Amniotic epithelial cell (primary cell): ENCODE measurements at places on chromosomes 11 and 22.

GRCh38 chr11:82557274-82557673 is 176.4 kb downstream of the FAM181B start:
- DNase-seq, result no peak

DNA sequence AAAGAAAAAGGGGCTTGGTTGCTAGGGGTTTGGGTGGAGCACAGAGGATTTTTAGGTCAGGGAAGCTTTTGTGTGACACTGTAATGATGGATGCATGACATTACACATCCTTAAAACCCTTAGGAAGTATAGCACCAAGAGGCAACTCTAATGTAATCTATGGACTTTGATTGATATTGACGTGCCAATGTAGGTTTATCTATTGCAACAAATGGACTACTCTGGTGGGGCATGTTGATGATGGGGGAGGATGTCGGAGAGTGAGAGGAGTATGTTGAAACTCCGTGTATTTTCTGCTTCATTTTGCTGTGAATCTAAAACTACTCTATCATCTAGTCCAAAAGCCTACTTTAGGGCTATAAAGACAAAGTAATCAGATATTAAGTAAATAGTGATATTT is 72.3 kb upstream of the PAX6 start:
- no peak for DNase-seq

DNA sequence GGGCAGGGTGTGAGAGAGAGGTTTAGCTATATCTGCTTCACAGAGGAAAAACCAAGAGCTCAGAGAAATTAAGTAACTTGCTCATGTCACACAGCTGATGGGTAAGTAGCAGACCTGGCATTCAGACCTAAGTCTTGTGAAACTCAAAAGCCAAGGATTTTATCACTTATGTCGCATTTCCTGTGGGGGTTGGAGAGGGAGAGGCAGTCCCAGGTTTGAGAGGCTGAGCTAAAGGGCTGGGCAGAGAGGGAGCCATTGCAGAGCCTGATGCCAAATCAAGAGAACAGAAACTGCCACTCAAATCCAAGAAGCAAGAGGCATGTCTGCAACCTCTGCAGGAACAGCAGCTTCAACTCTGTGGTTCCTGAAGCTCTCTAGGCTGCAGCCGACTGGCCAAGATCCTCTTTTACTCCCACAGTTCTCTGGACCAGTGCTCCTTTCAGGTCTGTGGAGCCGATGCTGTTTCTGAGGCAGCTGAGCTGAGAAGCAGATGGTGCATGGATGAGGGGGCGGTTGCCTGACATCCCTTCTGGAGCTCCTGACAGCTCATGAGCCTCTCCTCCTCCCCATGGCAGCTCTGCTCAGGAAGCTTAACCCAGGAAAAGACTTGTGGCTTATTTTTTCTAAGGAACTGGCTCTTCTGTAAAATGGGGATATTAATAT is 47.6 kb upstream of the NAV2 start:
- peak; percentile 67 for DNase-seq

- no peak for DNase-seq
Measured at GRCh38 chr11:70104961-70105360, 26.8 kb downstream of the ANO1 start.

DNA sequence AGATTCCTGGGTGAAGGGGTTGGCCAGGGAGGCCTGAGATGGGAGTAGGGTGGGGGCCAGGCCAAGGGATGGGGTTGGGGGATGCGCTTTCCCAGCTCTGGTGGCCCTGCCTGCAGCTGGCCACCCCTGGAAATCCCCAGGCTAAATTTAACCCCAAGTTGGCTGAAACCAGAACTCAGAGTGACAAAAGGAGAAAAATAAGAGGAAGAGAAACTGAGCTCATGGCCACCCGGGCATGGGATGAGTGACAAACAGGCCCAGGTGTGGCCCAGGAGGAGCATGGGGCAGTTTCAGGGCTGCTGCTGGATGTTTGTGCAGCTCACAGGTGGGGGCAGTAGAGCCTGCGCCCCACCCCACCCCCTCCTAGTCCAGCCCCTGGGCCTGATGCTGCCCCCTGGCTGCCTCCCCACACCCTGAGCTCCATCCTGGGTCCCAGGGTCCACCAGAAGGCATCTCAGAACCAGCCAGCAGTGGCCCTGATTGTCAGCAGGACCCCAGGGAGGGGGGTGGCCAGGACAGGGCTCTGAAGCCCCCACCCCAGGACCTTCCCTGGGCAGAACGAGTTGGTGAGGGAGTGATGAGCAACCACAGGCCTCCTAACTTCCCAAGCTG is 48.0 kb downstream of the IGLL5 start:
- no peak for DNase-seq

DNA sequence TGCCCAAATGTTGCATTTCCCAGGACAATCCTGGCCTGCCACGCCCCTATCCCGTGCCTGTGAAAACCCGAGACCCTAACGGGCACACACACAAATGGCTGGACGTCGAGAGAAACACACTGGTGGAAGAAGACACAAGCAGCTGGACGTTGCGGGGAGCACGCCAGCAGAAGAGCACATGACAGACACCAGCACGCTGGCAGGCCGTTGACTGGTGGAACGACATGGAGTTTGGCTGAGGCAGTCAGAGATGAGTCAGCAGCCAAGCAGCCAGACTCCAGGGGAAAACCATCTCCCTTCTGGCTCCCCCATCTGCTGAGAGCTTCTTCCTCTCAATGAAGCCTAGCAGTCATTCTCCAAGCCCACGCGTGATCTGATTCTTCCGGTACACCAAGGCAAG is 606.7 kb upstream of the LRRC4C start:
- no peak for DNase-seq

- peak; percentile 38 for DNase-seq
Measured at GRCh38 chr11:3984896-3985295, 109.7 kb upstream of the RRM1 start.

DNA sequence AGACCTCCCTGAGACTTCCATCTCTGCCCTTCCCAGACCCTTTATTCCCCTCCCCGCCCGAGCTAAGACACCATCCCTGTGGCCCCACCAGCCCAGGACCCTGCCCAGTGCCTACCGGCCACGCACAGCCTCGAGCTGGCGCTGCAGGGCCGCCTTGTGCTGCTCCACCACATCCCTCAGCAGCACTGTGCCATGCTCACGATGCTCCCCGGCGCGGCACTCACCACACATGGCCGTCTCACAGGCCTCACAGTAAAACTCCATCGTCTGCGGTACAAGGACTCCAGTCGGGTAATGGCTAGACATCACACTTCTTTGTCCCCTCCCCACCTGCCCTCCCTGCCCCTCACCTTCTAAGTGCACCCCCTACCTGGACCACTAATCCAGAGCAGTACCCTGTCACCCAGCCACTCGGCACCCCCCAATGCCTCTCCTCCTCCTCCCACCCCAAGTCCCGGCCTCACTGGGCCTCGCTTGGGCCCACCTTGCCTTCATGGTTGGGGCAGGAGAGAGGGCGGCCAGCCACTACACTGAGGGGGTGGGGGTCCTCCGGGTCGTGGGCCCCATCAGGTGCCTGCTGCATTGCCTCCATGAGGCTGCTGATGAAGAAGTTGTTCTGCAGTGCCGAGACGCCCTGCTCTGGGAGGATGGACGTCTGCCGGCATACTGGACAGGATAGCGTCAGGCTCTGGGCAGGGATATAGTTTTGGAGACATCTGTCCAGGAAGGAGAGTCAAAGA is 16.0 kb downstream of the TRIM3 start:
- no peak for DNase-seq

DNA sequence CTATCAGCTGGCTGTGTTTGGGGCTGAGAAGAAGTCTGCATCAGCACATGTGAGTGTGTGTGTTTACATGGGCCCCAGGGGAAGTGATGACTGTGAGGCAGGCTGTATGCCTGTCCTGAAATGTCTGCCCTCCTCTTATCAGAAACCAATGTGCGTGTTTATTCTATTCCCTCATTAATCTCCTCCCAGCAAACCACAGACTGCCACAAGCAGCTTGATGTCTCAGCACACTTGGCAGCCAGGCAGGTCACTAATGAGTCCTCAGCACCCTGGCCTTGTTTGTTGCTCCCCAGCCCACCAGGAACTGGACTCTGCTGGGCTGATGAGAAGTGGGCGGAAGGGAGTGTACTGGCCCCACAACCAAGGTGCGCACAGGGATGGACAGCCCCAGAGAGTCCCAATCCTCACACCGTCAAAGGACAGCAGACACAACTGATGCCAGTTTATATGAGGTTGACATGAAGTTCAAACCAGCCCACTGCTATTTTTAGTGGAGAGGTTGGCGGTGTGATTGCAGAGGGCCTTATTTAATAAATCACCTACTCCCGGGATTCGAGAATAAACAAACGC is 225.8 kb downstream of the ETS1 start:
- DNase-seq, result peak; percentile 88

- DNase-seq, result peak; percentile 47
Measured at GRCh38 chr11:44927174-44927661, 23.5 kb downstream of the TP53I11 start.

DNA sequence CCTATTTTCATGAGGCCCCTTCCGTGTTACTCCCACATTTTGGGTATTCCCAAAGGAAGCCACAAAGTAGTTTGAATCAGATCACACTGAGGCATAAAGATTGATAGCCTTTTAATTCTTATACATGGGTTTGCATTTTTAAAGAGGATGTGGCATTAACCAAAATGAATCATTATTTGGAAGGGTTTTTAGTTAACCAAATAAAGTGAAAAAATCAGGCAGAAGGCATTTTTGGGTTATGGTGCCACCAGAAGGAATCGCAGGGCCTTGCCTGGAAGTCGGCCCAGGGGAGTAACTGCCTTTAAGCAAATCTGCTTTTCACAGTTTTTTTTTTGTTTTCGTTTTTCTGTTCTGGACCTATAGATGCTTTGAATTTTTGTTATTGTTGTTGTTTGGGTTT is 55.4 kb downstream of the HSD17B12 start:
- DNase-seq, result peak; percentile 25

DNA sequence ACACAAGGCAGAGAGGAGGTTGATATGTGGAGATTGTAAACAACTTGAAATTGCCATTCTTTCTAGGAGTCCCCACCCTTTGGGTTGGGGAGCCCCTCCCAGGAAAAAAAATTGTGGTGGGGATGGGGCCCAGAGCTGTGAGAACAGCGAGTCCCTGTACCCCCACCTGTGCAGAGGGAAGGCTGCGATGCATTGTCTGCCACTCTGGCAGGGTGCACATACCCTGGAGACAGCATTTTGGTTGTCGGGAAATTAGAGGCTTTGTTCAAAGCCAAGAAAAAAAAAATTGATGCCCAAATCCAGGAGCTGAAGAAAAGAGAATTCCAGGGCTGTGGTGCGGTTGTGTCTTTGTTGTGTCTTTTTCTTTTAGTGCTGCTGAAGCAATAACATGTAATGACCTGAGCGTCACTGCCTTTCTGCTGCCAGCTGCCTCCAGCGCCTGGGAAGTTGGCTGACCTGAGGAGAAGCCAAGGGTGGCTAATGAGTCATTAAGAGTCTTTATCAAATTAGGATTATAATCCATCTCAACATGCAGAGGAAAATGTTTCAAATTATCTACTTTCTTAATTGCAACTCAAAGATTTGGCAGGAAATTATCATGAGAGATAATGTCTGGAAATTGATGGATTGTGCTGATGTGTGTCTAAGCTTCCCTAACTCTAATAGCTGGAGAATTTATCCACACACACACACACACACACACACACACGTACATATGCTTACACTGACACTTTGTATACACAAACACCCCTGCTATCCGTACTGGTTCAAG is 8.0 kb upstream of the PKNOX2 start:
- no peak for DNase-seq

DNA sequence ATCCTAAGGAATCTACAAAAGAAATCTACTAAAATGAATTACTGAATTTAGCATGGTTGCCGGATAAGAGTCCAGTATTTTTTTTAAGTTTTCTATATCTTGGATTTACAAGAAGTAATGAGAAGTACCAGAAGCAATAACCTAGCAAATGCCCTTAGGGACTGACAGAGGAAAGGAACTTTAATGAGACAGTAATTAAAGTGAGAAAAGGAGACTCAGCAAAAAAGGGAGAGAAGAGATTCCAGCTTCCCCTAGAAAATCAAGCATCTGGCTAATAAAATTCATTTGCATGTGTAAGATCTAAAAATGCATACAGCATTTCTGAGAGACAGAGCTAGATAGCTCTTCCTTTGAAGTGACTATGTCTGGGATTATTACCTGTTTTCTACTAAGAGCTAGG is 39.1 kb downstream of the IZUMO1R start:
- DNase-seq, result no peak

- no peak for DNase-seq
Measured at GRCh38 chr11:13375798-13376197, 87.2 kb downstream of the BTBD10 start.

DNA sequence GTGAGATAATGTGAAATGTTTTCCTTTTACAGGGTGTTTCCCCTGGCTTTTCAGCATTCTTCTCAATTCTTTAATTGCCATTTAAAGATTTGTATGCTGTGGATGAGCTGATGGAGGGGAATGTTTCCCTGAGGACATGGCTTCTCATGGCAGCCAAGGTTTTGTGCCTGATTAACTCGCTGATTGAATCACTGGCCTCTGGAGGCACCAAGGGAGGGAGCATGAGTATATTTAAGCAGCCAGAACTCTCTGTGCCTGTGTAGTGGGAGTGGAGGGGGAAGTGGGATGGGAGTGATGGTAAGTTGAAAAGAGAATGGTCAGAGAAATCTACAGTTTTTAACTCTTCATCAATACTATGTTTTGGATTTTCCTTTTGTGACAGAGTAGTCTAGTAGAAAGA is 88.7 kb downstream of the STIM1 start:
- no peak for DNase-seq

DNA sequence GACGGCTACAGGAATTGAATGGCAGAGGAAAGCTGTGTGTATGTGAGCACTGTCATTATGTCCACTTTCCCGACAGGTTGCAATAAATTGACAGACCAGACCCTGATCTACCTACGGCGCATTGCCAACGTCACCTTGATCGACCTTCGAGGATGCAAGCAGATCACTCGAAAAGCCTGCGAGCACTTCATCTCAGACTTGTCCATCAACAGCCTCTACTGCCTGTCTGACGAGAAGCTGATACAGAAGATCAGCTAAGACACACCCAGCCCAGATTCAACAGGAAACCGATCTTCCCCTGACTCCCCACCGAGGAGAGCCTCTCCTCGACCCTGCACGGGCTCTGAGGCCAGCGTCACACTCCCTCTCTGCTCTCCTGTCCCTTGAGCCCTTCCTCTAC is 11.5 kb upstream of the GRK2 start:
- no peak for DNase-seq

DNA sequence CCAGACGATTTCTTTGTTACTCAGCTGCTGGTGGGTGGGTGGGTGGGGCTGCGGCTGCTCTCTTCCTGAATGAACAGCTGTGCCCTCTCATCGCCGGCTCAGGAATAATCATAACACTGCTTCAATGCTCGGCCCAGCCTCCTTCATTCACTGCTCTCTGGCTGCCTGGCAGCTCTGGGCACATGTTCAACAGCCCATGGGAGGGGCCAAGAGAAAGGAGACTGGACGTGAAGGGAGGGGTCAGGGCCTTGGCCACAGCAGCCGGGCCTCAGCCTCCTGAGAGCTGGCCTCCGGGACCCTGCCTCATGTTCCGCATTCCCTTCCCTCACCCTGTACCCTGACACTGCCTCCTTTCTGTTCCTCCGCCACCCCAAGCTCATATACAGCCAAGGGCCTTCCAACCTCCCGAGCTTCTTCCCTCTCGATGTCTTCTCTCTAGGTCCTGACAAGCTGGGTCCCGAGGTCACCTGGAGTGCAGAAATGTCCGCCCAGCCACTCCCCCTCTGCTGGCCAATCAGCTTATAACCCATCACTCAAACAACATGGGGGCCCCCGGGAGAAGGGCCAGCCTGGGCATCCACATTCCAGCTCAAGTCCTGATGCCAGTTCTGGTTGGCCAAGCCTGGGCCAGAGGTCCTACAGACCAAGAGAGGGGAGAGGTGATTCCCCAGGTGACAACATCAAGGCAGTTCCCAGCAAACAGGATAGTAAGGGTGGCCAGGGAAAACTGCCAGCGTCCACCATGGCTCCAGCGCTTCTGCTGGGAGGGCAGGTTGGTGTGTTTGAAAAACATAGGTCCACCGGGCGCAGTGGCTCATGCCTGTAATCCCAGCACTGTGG is 3.2 kb upstream of the CSDC2 start:
- peak; percentile 77 for DNase-seq
